ENCODE measurements at places on chromosomes 7 and 10.

GRCh38 chr7:22120391-22121053 lies 174.8 kb upstream of the CDCA7L start:
- DNase-seq, result no peak

GRCh38 chr7:21869785-21870402 lies 75.8 kb downstream of the CDCA7L start:
- DNase-seq, result no peak

DNA sequence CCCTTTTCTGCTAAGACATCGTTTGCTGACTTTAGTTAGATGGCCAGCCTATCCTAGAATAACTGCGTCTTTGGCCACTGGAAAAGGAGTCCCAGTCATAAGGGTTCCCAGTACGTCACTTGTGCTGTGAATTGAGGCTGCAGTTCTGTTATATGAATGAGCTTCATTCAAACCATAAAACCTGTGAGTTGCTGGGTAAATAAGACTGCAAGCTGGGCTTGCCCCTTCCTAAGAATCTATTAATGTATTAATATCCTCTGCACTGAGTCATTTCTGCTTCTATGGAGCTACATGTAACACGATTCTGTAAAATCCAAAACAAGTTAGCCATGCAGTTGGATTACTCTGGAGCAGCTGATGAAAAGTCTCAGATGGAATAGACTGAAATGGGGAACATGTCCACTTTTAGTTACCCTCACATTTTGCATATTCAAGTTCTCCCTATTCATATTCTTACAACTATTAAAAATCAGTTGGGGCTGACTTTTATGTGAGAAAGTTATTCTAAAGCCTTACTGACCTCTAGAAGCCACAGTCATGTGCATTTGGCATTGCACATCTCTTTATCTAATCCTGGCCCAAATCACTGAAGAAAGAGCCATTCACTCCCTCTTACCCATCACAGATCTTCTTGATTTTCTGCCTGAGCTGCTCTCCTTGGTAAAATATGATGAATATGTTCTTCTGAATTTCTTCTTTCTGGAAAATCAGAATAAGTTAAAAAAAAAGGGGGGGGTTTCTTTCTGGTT lies 41.8 kb upstream of the TMEM213 start:
- DNase-seq, result no peak

- DNase-seq, result no peak
Measured at GRCh38 chr10:8369666-8370065, 315.2 kb downstream of the GATA3 start.

DNA sequence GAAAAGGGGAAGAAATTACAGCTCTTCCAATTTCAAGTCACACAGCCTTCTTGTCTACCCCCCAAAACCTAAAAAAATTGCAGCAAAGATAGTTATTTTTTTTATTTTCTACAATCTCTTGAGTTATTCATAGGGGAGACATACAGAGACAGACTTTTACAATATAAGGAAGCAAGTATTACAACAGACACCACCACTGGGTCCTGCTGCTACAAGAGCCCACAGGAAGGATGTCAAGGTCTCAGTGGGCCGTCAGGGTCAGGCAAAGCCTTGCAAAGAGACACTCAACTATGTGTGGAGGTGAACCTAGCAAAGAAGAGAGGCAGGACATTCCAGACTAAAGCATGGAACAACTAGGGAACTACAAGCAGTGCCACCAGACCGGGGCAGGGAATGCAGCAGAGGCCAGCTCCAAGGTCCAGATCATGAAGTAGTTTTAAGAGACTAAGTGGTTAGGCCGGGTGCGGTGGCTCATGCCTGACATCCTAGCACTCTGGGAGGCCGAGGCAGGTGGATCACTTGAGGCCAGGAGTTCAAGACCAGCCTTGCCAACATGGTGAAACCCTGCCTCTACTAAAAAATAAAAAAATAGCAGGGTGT lies 28.2 kb upstream of the ZCCHC24 start:
- no peak for DNase-seq

DNA sequence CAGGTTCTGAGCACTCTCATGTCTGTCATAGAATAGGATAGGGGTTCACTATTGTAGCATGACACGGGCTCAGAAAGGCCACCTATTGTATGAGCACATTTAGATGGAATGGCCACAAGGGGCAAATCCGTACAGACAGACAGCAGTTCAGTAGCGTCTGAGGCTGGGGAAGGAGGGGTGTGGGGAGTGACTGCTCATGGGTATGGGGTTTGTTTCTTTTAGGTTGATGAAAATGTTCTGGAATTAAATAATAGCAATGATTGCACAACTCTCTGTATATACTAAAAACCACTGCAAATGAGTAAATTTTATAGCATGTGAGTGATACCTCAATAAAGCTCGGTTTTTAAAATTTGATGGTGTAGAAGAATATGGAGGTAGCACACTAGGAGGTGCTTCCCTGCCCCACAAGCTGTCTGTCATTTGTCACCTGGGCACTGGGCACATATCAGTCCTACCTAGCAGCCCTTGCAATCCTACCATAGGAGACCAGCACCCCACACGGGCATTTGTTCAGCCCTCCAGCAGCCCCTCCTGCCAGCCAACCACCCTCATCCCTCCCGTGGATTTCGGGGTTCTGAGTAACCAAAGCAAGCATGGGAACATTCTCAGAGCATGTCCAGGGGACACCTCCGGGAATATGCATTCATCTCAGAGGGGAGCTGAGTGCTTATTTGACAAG lies 35.2 kb downstream of the KCNMA1 start:
- DNase-seq, result no peak

GRCh38 chr7:71638108-71638507 lies 506.2 kb downstream of the GALNT17 start:
- no peak for DNase-seq

DNA sequence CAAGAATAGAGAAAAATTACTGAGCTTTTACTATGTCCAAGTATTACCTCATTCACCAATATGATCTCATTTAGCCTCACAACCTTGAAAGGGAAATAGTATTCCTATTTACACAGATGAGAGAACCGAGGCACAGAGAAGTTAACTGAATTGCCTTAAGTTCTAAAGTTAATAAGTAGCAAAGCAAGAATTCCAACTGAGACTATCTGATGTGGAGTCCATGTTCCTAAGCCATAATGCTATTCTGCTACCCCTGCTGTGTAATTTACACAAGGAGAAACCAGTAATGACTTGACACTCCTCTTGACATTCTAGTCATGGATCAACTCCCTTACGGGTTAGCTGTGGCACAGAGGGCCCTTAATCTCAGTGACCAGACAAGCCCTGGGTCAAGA lies 60.7 kb downstream of the ABCB4 start:
- no peak for DNase-seq
